Effector memory CD8-positive, alpha-beta T cell (primary cell): ENCODE measurements at places on chromosomes 7 and 10.

DNA sequence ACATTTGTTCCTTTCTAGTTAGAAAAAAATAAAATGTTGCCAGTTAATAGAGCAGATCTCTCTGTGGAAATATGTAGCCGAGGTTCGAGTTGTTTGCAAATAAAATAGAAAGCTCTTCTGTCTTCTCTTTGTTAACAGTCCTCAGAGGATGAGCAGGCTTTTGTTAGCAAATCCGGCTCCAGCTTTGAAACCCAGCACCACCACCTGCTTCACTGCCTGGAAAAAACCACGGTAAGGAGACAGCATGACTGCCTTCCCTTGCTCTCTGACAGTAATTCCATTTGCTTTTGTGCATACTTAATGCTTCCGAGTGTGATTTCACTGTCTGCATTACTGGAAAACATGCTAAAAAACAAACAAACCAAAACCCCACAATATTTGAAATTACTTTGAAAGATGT lies 115.6 kb downstream of the TSPAN12 start:
- no peak for DNase-seq

DNA sequence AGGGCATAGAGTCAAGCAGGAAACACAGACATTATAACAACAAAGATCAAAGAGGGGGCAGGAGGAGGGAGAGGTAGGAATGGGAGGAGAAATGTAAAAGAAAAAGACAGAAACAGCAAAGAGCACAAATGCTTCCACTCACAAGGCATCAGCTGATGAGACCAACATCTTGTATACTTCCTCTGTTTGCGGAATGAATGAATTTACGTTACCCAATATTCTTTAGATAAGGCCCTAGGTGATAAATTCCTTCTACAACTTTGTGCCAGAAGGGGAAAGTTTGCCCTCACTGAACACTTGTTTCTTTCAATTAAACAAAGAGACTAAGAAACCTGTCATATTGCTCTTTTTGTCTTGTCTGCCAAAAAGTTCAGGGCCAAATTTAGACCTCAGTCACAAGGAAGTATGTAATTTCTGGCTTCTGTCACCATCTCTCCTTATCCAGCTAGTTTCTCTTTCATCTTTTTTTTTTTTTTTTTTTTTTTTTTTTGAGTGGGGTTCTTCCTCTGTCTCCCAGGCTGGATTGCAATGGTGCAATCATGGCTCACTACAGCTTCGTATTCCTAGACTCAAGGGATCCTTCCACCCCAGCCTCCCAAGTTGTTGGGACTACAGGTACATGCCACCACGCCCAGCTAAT lies 116.4 kb upstream of the NANOS1 start:
- no peak for DNase-seq

DNA sequence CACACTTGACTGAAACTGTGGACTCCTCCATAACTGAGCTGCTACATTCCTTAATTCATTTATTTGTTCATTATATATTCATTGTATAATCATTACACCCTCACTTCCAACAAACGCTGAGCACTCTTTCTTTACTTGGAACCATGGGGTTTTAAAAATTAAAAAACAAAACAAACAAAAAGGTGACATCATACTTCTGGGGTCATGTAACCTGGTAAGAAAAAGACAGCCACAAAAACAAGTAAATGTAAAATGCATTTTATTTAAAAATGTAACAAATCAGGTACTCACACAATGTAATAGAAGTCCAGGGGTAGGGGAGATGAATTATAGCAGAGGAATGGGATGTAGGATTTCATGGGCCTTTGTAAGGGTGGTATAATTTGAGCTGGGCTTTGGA lies 25.1 kb downstream of the PLEKHS1 start:
- no peak for DNase-seq

DNA sequence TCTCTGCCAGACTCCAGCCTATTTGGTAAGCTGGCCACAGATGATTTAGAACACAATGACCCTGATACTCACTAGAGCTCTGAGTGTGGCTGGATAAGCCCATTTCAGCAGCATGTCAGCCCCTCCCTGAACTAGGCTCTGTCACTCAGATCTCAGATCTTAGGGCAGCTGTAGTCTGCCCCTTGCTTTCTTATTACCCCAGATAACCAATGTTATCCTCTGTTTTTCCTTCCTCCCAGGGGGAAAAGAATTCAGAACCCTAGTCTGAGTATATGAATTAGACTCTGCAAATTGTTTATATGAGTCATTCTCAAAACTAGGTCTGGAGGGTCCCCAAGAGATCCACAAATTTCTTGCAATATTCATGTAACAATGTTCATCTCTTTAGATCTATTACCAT lies 286.2 kb downstream of the KCNMA1 start:
- DNase-seq: no peak

DNA sequence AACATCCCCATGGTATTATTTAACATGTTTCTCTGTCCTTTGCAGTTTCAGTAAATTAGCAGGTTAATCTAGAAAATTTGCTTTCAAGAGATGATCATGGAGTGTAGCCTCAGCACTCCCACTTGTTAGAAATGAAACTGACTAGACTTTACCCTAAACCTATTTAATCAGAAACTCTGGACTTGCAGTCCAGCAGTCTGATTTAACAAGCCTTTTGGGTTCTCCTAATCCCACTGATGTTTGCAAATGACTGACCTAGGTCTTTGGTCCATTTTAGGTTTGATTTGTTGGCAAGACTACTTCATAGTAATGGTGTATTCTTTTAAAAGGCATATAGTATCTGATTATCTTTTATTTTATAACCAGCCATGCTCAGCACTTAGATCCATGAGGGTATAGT lies 55.5 kb upstream of the SLC25A13 start:
- no peak for DNase-seq

GRCh38 chr7:123996327-123996625 lies 36.6 kb downstream of the TMEM229A start:
- no peak for DNase-seq
